Activated naive CD8-positive, alpha-beta T cell treated with anti-CD3 and anti-CD28 coated beads for 36 hours (primary cell): ENCODE measurements at places on chromosomes 12 and 14. TPM values are rescaled to one million over a fixed set of nuclear protein-coding genes. Genes with fewer than 3 reads are reported as not detected.

DNA sequence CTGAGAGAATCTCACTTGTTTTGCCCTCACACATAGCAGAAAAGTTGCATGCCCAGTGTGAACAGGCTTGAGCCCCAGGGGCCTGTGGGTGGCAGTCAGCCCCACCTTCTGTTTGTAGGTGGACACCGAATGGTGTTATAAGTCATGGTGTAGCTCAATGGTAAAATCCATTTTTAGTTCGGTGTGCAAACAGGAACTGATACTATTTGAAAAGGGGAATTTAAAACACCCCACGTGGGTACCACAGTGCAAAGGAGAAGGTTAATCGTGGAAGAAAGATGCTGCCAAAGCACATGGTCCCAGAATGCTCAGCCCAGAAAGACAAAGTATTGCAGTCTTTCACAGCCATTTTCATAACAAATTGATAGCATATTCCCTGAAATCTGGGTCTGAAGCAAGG, 71.8 kb upstream of the GZMB start:
- DNase-seq = no peak

- no peak for DNase-seq
Measured at GRCh38 chr14:74459976-74460375, 33.1 kb downstream of the NPC2 start.

- no peak for DNase-seq
Measured at GRCh38 chr12:70068743-70069142, 174.5 kb upstream of the CNOT2 start.

DNA sequence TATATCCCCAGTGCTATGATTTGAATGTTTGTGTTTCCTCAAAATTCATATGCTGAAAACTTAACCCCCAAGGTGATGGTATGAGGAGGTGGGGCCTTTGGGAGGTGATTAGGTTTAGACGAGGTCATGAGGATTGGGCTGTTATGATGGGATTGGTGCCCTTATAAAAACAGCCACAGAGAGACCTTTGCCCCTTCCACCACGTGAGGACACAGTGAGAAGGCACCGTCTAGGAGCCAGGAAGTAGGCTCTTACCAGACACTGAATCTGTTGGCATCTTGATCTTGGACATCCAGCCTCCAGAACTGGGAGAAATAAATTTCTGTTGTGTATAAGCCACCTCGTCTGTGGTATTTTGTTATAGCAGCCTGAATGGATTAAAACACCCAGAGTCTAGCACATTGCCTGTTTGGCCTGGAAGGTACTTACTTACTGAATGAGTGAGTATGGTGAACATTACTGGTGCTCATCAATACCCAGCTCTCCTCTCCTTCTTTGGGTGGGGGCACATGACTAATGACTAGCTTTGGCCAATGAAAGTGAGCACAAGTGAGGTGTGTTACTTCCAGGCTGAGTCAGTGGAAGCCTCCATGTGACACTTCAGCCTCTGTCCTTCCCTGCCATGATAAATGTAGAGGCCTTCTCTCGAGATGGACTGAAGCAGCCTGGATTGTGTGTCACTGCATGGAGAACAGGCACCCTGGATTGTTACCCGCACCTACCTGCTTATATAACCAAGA, 72.4 kb upstream of the CHST11 start:
- DNase-seq = no peak

GRCh38 chr12:114167431-114167830, 201.3 kb upstream of the RBM19 start:
- no peak for DNase-seq

- no peak for DNase-seq
Measured at GRCh38 chr12:97276661-97277429, 185.8 kb upstream of the RMST start.

GRCh38 chr12:47410383-47410782, 295.4 kb downstream of the RPAP3 start:
- DNase-seq = no peak

- DNase-seq = no peak
Measured at GRCh38 chr12:12138203-12139154, 67.7 kb downstream of the BCL2L14 start.

- DNase-seq = no peak
Measured at GRCh38 chr12:47328831-47329545, 249.2 kb upstream of the AMIGO2 start.

DNA sequence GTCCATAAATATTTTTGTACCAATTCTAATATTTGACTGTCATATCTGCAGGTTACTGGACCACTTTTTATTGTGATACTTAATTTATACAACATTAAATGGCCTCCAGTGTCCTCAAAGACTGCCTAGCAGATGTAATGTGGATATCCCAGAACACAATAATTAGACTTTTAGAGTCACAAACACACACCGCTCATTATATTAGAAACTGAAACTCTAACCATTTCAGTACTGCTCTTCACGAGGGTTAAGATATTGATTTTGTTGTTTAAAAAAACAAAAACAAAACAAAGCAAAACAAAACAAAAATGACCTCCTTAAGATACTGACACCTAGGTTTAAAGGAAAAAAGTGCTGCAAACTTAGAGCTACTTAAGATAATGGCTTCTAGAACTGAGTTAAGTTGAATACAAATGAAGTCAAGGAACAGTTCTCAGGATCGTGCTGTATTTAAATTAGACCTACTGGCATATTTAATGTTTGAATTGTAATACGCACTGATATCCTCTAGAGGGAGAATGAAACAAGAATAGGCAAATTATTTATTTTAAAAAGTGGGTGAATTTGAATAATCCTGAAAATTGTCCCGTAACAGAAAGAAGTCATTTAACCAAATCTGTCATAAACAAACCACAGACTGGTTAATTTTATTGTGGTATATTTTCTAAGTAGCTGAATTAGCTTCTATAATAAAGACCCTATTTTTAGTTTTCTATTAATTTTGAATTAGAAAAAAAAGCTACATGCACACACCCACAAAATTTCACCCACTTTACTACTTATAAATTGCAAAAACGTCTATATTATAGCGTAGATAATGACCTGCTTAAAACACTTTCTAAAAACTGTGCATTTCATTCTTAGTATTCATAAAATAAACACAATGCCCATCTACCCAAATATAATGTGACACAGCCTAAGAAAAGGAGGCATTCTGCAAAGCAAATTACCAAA, 395.2 kb upstream of the DCN start:
- DNase-seq = no peak

DNA sequence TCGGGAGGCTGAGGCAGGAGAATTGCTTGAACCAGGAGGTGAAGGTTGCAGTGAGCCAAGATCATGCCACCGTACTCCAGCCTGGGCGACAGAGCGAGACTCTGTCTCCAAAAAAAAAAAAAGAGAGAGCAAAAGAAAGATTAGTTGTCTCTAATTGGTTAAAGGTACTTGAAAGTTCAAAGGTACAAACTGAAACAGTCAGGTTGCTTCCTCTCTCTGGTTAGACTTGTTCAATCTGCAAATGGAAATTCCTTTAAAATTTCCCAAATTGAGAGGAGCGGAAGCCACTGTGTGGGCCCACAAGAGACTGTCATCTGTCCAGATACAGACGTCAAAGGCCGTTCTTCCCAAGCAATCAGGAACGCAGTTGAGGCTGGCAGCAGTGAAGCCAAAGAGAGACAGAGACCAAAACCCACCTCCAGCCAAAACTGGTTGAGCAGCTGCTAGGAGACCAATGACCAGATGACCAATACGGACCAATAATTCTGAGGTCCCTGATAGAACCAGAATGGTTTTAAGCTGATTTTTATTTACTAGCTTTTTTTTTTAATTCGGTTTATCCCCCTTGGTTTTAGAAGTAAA, 63.6 kb downstream of the GCH1 start:
- no peak for DNase-seq

- no peak for DNase-seq
Measured at GRCh38 chr12:63941166-63941800, 96.8 kb downstream of the SRGAP1 start.

- DNase-seq = peak; percentile 89
Measured at GRCh38 chr12:6335451-6336078, 6.3 kb downstream of the TNFRSF1A start.

Gene CSAD
- total RNA-seq = 11.8 TPM

Gene ANKRD33
- total RNA-seq = not detected

Gene CD163L1
- not detected for total RNA-seq

Gene SSPN
- not detected for total RNA-seq
